ENCODE measurements at places on chromosomes 7 and 10. TPM values are rescaled to one million over a fixed set of nuclear protein-coding genes. Genes with fewer than 3 reads are reported as not detected.

DNA sequence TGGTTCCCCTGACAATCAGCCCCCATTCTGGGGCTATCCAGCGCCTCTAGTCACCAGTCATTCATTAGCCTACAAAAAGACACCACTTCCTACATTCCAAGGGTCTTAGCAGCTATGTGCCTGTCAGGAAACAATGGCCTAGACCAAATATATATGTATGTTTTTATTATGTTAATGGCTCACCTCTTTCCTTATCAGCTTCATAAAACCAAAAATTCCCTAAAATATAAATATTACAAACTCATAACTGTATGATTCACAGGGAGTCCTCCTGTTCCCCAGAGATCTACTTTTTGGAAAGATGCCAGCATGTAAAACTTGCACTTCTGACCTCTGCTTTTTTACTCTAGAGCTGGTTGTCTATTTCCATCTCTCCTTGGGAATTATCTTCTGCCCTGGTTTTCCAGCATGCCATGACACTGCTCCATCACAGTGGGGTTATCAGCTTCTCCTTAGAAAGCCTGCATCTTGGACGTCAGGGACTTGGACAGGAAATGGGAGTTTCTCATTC, 79.2 kb downstream of the ABCA13 start:
- H3K27me3 ChIP-seq: peaks cover 4% of the 10 kb centered on the region
- no peaks in the 10 kb centered on the region for H3K4me1 ChIP-seq
- no peak overlapping the region for H3K27ac ChIP-seq
- no peak overlapping the region for H3K4me3 ChIP-seq

GRCh38 chr7:55307123-55307916, 57.8 kb upstream of the LANCL2 start:
- no peak overlapping the region for H3K4me3 ChIP-seq
- no peak for DNase-seq
- H3K4me1 ChIP-seq: peaks cover 16% of the 10 kb centered on the region
- no peaks in the 10 kb centered on the region for H3K36me3 ChIP-seq

- H3K4me1 ChIP-seq: no peaks in the 10 kb centered on the region
- no peaks in the 10 kb centered on the region for H3K27me3 ChIP-seq
- no peak overlapping the region for H3K4me3 ChIP-seq
- H3K27ac ChIP-seq: no peak overlapping the region
These were observed 126.2 kb upstream of the NRP1 start for GRCh38 chr10:33460505-33461294.

DNA sequence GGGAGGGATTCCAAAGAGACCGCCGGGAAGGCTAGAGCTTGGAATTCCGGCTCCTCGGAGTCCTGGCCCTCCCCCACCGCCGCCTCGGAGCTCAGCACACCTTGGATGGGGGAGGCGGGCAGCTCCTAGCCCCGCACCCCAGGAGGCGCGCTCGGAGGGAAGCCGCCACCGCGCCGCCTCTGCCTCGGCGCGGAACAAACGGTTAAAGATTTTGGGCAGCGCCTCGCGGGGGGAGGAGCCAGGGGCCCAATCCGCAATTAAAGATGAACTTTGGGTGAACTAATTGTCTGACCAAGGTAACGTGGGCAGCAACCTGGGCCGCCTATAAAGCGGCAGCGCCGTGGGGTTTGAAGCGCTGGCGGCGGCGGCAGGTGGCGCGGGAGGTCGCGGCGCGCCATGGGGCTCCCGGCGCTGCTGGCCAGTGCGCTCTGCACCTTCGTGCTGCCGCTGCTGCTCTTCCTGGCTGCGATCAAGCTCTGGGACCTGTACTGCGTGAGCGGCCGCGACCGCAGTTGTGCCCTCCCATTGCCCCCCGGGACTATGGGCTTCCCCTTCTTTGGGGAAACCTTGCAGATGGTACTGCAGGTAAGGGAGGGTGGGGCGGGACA, at the start of gene CYP26A1:
TSS of gene CYP26A1 (plus strand) at position 355 of the 608 bp plus-strand sequence. CDS start at position 397, 42 bp downstream.
- peak within 1 kb of the TSS; percentile 3 for H3K27ac ChIP-seq
- peak within 1 kb of the TSS; percentile 84 for H3K4me3 ChIP-seq
- peak; percentile 58 for DNase-seq
- H3K4me1 ChIP-seq: peaks cover 26% of the 10 kb centered on the region

DNA sequence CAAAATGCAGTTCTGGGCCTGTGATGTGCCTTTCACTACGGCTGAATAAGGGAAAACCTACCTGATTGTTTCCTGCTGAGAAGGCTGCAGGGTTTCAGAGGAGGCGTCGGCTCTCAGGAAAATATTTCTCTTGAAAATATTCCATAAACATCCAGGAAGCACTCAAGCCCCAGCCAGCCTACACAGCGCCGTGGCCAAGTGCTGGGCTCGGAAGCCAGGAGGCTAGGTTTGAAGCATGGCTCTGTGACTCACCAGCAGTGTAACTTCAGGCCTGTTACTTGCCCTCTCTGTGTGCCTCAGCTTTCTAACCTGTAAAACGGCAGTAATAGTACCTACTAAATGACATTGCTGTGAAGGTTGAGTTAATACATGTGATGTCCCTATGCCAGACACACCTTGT, 399.1 kb downstream of the GATA3 start:
- no peak overlapping the region for H3K27ac ChIP-seq
- peaks cover 1% of the 10 kb centered on the region for H3K4me1 ChIP-seq
- no peaks in the 10 kb centered on the region for H3K36me3 ChIP-seq
- H3K4me3 ChIP-seq: no peak overlapping the region
- peaks cover 24% of the 10 kb centered on the region for H3K27me3 ChIP-seq

DNA sequence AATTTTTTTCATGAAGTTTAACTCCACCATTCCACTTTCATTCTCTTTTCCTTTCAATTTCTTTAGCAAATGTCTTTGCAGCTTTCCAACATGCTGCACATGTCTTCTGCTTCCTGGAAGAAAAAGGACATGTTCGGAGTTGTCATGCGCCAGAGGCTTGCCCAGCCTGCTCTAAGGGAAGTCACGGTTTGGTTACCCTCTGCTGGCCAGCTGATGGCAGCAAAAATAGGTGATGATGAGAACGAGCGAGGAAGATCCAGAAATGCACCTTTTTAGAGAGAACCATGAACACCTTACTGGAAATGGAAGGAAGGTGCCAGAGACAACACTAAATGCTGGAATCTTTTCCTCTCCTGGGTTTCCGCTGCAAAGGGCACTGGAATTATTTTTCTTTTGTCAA, 4.9 kb upstream of the ZSCAN21 start:
- peaks cover 4% of the 10 kb centered on the region for H3K36me3 ChIP-seq
- no peak overlapping the region for H3K27ac ChIP-seq
- H3K4me3 ChIP-seq: peak overlapping the region; percentile 16
- peaks cover 20% of the 10 kb centered on the region for H3K4me1 ChIP-seq

DNA sequence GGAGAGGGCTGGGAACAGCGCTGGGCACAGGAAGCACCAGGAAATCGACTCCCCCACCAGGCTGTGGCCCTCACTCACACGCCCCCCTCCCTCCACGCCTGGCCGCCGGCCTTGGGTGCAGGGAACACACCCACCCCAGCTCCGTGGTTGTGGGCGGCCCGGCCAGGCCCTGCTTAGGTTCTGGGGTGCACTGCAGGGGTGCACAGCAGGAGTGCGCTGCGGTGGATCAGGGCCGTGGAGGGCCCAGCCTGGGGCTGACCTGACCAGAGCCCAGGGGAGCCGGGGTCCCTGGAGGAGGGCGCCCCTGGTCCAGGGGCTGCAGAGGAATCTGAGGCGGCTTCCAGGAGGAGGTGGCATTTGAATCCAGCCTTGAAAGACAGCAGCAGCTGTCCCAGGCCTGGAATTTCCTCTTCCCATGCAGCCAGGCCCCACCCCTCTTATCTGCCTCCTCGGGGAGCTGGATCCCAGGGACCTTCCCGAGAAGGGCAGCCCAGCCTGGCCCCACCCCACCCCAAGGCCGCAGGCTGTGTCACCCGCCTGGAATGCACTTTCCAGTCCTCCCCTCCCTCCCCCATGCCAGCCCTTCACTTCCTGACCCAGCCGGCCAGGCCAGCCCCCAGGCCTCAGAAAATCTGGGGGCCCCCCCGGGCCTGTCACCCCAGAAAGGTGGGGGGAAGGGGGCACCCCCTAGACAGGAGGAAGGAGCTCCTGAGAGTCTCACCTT, 18.4 kb upstream of the PDGFA start:
- H3K27ac ChIP-seq: no peak overlapping the region
- H3K4me1 ChIP-seq: peaks cover 5% of the 10 kb centered on the region
- no peak for DNase-seq
- no peaks in the 10 kb centered on the region for H3K27me3 ChIP-seq

DNA sequence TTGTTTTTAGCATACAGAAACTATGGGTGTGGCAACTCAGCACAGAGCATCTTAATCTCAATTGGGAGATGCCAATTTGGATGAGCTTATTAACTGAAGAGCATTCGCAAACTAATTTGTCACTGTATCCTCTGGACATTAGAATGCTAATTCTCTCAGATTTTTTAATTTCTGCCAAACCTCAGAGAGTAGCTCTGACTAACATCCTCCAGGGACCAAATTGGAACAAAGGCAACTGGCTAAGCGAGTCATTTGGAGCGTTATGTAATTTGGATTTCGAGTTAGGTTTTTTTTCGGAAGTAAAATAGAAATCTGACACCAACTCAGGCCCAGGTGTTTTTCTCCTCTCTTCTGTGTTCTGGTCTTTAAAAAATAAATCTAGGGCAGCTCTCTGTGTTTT, 201.9 kb downstream of the BMPER start:
- DNase-seq: no peak
- H3K27ac ChIP-seq: no peak overlapping the region
- H3K4me1 ChIP-seq: no peaks in the 10 kb centered on the region

- no peaks in the 10 kb centered on the region for H3K4me1 ChIP-seq
- no peak overlapping the region for H3K4me3 ChIP-seq
- no peak for DNase-seq
- no peak overlapping the region for H3K27ac ChIP-seq
These were observed 67.5 kb upstream of the SORCS1 start for GRCh38 chr10:107232013-107232412.

The SH2D4B gene
- 0.14 TPM for total RNA-seq

The UCN3 gene
- total RNA-seq: not detected

The SAMD9 gene
- 65.4 TPM for total RNA-seq

The OR2A5 gene
- not detected for total RNA-seq

The DRGX gene
- total RNA-seq: not detected

The ABCC2 gene
- total RNA-seq: 2.4 TPM

The IPMK gene
- 6.7 TPM for total RNA-seq

The SPACDR gene
- 5.9 TPM for total RNA-seq
